Colonic mucosa (tissue), 4 donors: ENCODE measurements at places on chromosomes 5 and 9. TPM values are rescaled to one million over a fixed set of nuclear protein-coding genes. Genes with fewer than 3 reads are reported as not detected.

Gene C9orf43
- 0.61 TPM for total RNA-seq

Gene FOXD4L4
- total RNA-seq, result not detected

DNA sequence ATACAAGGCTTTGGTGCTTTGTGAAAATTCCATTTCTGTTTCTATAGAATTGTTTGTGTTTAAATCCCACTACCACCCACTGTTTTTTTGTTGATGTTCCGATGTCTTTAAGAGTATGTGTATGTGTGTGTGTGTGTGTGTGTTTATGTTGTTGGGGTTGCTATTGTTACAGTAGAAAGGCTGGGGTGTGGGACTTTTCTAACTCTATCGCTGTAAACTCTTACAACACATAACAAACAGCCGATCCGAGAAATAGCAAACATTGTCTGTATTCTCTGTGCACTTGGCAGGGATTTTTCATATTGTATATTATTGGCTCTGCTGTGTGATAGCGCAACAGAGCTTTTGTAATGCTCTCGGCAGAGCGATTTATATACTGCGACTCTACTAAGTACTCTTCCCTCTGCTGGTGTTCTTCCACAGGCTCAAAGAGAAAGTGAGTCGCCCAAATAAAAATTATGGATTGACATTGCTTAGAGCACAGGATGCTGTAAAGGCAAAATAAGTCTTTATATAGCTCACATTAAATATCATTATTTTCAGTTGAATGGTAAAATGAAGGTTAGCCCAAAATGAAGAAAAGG is 492.2 kb upstream of the ARRDC3 start:
- DNase-seq, result no peak

- peak; percentile 71 for DNase-seq
These were observed 592 bp downstream of the TUBB4B start for GRCh38 chr9:137241490-137242268.

DNA sequence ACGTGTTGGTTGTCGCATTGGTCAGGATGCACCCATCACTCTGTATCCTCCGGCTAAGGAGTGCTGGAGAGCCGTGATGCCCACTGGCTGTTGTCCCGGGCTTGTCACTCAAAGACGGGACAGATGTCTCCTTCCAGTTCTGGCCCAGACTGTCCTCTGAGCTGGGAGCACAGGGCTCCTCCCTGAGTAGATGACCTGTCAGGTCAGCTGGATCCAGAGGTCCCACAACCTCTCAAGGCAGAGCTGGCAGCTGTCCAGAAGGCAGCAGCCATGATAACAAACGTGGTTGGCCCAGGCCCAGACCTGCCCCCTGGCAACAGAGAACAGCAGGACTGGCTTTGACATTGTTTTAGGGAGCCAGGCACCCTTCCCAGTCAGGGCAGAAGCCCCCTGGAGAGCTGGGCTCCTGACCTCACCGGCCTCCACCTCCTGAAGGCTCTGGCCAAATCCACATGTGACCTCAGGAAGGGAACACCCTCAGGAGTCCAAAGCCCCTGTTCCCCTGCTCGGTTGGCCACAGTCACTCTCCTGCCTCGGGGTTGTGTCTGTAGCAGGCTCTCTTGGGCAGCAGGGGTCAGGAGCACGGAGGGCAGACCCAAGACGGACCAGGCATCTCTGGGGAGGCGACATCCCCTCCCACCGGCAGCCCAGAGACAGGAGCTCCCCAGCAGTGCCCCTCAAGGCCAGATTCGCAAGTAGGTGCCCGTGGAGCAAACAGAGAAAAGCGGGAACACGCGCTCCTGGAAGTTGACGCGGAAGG is 10.3 kb downstream of the TRIM7 start:
- no peak for DNase-seq

DNA sequence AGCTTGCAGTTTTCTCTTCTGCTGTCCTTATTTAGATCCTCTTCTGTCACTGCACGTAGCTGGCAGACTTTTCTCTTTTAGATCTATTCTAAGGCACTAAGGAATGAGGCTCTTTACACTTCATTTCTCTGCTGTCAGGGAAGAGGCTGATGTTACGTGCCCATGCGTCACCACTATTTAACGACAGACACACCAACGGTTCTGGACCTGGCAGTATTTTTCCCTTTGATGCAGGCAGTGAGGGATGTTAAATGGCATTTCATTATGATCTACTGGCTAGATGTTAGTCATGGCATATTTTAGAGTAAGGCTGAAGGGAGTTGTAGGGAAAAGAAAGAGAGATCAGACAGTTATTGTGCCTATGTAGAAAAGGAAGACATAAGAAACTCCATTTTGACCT is 8.2 kb upstream of the CRHBP start:
- DNase-seq, result no peak

DNA sequence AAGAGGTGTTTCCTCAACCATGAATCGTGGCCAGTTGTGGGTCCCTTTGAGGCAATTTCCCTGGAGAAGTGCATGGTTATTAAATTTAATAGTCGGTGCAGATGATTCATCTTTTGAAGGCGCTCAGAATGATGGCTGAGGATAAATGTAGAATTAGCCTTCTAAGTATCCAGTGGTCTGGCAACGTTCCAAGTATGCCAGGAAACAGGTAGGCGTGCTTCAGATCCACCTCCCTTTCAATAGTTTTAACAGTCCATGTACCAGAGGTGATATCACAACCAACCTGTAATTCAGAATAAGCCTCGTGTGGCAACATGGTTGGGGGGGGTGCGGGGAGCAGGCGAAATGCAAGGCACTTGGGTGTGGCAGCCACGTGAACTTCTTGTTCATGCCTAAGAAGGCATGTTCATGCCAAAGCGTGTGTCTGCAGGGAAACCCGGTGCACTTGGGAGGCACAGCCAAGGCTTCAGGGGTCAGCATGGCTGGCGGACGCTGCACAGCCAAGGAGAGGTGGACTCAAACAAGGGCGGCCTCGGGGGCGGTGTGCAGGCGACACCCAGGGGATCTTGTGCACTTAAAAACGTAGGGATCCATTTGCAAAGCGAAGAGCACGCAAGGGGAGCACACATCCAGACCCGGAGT is 5.2 kb upstream of the NKD2 start:
- DNase-seq, result peak; percentile 40

- no peak for DNase-seq
These were observed 14.0 kb downstream of the PPWD1 start for GRCh38 chr5:65577141-65577540.
